T-helper 2 cell treated with Interferon-gamma antibody and Interleukin-4, amounts not matched to agents 5 μg/mL and 100 μg/mL, for 36 hours (primary cell): ENCODE measurements at places on chromosomes 1 and 21.

DNA sequence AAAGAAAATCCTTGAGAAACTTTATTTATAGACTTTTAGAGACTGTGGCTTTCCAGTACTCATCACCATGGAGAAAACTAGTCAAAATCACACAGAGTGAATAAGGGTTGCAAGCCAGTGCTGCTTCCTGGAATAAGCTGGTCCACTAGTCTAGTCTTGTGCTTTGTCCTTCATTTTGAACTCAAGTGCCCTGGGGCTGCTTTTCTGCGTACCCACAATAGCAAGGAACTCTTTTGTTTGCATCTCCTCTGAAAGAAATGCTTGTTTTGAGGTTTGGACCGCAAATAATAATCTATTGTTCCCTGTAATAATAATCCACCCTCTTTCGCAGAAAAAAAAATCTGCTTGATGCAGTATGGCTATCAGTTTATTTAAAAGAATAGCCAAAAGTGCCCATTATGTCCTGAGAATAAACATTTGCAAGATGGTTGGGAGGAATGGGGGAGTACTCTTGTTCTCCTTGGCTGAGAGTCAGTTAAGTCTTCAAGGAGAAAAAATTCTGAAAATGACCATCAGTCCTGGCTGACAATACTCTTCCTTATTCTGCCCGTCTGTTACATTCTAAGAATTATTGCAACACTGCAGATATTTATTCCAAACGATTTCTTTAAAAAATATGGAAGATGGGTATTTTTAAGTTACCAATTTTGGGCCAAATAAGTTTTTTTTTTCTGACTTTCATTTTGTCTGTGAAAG is 41.9 kb downstream of the MPZL1 start:
- no peak for DNase-seq

DNA sequence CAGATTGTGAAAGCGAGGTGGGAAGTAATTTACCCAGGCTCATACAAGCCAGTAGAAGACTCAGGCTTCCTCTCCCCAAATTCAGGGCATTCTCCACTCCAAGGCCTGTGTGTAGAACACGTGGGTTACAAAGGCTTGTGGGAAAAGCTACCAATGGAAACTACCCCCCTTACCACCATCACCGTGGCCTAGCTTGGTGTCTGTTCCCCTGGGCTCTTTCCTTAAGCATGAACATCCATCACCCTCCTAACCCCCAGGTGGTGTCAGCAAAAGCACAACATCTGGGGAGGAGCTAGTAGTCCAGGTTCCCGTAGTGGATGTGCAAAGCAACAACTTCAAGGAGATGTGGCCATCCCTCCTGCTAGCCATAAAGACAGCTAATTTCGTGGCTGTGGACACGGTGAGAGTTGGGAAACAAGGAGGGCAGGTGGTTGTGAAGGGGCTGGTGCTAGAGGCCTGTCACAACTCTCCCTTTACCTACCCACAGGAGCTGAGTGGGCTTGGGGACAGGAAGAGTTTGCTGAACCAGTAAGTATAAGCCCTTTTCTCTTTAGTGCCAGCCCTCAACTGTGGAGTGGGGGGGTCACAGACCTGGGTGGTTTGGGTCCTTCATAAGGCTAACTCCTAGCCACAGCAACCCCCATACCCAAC is 701 bp upstream of the MUTYH start:
- DNase-seq, result no peak

- no peak for DNase-seq
Observed at GRCh38 chr1:224594360-224594759, 21.8 kb upstream of the CNIH3 start.

GRCh38 chr1:78095593-78095992 is 49.8 kb downstream of the GIPC2 start:
- no peak for DNase-seq

GRCh38 chr1:228445490-228445842 is 28.8 kb upstream of the TRIM17 start:
- no peak for DNase-seq

DNA sequence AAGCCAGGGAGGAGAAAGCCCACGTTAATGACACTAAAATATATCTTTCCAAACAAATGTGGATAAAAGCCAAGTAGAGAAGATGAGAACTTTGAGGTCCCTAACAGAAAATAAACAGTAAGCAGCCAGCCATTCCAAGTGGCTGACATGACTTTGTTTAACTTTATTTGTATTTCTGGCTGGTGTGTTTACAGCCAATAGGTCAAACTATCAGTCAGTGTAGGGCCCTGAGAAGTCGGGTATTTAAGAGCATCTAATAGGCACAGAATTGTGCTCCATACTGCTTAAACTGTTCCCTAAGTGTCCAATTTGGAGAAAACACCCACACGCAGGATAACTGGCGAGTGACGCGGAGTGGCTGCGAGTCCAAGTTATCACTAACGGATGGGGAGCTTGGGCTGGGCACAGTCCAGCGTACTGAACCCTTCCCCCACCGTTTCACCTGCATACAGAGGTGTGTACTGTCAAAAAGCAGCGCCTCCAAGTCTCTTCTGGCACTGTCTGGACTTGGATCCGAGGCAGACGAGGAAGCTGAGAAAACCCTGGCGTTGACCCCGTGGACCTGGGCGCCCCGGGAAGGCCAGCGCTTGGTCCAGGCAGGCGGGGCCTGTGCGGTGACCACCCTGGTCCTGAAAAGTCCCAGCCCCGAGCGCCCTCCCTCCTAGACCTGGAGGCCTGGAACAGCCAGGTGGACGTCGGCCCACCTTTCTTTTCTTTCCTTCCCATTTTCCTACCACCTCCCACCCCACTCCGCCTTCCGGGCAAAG is 662 bp upstream of the LGALS8 start:
- no peak for DNase-seq

GRCh38 chr1:2045468-2046173 is 4.6 kb upstream of the PRKCZ start:
- DNase-seq, result no peak

GRCh38 chr1:7234471-7234755 is 449.2 kb downstream of the CAMTA1 start:
- no peak for DNase-seq

- DNase-seq, result no peak
Observed at GRCh38 chr1:13707164-13707563, 7.2 kb downstream of the PRDM2 start.

GRCh38 chr1:72000809-72001208 is 281.5 kb downstream of the NEGR1 start:
- no peak for DNase-seq

- no peak for DNase-seq
Observed at GRCh38 chr1:115164484-115164883, 75.2 kb upstream of the TSPAN2 start.

DNA sequence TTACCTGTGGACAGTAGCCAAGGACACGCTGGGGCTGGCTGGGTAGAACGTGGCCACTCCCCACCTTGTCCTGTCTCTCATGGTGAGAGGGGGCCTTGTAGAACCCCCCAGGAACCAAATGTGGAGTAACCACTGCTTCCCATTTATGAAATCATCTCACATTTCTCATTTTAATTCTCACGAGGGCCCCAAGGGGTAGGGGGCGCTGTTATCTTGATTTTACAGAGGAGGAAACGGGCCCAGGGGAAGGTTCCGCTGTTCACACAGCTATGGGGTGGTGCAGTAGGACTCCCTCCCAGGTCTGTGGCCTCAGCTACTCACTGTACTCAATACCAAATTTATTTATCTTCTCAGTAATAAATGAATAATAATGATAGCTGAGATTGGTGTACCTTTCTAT is 5.5 kb downstream of the SMPDL3B start:
- peak; percentile 46 for DNase-seq

DNA sequence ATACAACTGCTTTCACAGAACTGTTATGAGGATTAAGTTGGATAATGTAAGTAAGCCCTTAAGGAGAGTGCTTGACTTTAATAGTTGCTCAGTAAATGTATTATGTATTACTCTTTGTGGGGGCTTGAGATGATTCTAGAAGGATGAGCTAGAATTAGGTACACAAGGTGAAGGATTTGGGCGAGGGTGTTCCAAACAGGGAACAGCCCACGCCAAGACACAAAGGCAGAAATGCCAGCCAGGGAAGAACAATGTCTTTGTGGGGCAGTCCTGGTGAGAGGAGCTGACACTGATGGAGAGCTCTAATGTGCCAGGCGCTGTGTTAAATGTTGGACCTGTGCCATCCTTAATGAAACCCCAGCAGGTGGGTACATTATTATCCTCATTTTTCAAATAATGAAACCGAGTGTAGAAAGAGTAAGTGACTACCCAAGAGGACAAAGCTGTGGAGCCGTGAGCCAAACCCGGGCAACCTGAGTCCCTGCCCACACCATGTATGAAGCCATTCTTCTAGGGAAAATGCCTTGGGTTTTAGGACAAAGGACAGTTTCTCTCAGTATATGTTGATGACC is 362.4 kb downstream of the HHAT start:
- no peak for DNase-seq

DNA sequence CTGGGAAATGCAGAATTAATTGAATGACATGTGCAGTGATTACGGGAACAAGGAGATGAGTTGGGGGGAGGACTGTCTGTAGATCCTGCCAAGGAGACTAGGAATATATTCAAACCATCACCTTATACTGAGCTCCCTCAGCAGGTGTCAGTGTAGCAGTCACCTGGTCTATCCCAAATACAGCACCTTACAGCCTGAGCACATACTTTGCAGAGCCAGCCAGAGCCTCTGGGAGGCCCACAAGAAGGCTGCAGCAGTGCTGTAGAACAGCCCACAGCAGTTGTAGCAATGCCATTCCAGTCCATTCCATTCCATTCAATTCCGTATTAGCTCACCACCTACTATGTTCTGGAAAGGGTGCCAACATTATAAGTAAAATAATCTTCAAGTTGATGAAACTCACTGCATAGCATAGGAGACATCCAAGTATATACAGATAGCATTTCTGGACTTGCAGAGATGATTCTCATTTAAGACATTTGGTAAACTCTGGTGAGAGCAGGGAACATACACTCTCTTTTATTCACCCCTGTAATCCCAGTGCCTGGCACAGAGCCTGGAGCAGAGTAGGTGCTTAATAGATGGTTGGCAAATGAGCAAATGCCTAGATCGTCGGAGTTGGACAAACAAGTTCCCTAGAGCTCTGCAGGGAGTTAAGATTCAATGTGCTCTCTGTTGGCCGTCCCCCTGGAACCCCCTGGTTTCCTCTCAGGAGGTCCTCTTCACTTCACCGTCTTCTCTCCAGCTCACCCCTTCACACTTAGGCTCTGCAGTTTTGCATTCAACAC is 44.7 kb downstream of the KCNC4 start:
- no peak for DNase-seq

GRCh38 chr21:33149181-33149580 is 79.2 kb downstream of the OLIG1 start:
- DNase-seq, result no peak

- no peak for DNase-seq
Observed at GRCh38 chr1:205693421-205693991, 13.2 kb upstream of the SLC45A3 start.

- no peak for DNase-seq
Observed at GRCh38 chr1:237774246-237774645, 116.5 kb downstream of the ZP4 start.

DNA sequence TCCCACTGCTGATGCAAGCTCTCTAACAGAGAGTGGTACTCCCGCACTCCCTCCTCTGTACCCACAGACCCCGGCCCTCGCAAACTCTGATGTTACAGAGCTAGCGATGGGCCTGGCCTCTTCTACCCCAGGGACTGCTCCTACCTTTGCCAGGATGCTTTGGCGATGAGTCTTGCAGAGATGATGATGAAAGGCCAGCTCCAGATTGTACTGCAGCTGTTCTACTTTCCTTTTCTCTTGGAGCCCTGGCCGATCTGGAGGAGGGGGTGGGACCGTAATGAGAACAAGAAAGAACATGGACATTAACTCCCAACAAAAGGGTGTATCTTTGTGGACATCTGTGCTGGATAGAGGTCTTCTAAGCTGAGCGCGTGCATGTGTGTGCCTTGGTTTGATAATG is 6.0 kb upstream of the LINGO4 start:
- no peak for DNase-seq
